NCI-H524 (cell line): ENCODE measurements at places on chromosomes 12 and 14.

GRCh38 chr12:2265461-2266167, 212.8 kb downstream of the CACNA1C start:
- DNase-seq, result no peak

GRCh38 chr12:97335115-97335514, 127.5 kb upstream of the RMST start:
- DNase-seq, result no peak

- no peak for DNase-seq
Observed at GRCh38 chr14:59116984-59117415, 71.5 kb upstream of the DAAM1 start.

DNA sequence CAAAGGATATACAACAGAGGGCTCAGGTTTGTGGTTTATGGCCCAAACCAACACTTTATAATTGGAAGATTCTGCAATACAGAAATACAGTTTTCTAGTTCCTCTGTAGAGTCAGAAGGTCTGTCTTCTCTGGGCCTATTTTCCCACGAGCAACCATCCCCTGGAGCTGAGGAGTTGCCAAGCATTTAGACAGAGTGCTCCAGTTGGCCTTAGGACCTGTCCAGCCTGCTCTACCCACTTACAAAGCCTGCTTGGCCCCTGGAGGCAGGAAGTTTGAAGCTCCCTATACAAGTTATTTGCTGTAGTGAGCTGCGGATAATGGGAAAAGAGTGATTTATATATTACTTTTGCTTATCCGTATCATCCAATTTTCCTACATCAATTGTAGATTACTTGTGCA, 60.8 kb upstream of the HSPB8 start:
- no peak for DNase-seq

- no peak for DNase-seq
Observed at GRCh38 chr12:125944446-125944845, 879.2 kb downstream of the AACS start.

GRCh38 chr14:94313991-94314655, 9.0 kb downstream of the SERPINA6 start:
- DNase-seq, result no peak
